ENCODE measurements at places on chromosomes 11 and 22.

DNA sequence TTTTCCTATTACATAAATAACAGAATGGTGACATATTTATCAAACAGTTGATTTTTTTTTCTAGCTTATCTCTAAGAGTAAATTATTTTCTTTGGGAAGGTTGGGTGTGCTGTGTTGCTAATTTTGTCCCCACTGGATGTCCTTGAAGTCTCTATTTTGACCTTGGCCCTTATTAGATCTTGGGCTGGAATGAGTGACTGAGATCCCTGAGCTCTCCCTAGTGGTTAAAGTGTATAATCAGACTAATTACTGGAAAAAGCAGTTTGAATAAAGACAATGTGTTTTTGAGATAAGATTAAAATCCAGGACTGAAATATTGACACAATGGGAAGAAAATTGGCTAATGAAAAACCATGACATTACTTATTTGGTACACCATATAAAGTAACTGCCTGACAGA, 56.1 kb downstream of the AASDHPPT start:
- DNase-seq = no peak

DNA sequence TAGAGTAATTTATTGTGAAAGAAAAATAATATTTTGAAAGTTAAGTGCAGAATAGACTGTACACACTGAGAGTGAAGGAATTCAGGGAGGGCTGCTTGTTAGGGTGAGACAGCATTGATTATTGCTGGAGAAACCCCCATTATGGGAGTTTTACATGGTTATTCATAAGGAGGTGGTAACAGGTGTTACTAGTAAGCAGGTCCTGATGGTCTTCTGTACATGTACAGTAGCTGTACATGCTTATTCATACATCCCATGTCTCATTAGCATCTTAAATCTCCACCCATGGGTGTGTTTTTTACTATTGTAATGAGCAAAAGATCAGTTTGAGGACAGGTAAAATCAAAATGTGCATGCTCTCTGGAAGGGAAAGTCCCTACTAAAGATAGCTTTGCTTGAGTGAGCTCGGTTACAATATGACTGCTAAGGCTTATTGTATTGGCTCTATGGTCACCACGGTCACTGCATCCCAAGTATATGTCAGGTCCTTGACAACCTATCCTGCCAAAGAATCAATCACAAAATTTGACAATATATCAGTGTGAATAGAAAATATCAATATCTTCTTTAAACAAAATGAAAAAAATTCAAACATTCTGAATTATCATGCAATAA, 6.2 kb downstream of the KDM4F start:
- no peak for DNase-seq

DNA sequence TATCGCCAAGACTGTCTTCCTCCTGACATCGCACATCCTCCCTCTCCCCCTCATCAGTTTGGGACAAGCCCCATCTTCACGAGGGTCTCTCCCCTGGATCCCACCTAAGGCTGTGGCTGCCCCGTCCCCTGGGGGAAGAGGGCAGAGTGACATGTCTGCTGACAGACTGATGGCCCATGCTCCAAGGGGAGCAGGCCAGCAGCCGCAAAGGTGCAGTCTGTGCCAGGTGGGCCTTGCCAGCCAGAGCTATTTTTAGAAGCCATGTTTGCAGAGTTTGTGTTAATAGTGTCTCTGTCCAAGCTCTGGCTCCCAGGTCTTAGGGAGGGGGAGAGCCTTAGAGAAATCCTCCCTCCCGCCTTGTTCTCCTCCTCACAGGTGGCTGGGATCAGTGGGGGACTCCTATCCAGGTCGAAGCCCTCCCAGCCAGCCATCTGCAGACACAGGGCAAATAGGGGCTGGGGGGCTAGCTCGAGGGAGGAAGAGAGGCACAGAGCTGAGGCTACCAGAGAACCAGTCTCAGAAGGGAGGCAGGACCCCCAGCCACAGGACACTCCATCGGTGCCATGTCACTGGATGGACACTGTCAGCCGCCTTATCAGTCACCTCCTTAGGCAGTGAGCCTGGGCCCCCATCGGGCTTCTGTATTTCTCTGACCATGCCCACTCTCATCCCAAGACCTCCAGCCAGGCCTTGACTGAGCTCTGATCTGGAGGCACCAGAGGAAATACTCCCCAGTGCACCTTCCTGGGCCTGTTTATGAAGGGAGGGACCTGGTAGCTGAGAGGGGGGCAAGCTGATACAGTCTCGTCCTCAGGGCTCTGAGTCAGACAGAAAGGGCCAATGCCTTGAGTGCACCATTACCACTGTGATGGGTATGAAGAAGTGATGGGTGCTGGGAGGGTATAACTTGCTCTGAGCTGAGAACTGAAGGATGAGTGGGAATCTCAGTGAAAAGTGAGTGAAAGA, 49.3 kb downstream of the CHRDL2 start:
- peak; percentile 78 for DNase-seq

DNA sequence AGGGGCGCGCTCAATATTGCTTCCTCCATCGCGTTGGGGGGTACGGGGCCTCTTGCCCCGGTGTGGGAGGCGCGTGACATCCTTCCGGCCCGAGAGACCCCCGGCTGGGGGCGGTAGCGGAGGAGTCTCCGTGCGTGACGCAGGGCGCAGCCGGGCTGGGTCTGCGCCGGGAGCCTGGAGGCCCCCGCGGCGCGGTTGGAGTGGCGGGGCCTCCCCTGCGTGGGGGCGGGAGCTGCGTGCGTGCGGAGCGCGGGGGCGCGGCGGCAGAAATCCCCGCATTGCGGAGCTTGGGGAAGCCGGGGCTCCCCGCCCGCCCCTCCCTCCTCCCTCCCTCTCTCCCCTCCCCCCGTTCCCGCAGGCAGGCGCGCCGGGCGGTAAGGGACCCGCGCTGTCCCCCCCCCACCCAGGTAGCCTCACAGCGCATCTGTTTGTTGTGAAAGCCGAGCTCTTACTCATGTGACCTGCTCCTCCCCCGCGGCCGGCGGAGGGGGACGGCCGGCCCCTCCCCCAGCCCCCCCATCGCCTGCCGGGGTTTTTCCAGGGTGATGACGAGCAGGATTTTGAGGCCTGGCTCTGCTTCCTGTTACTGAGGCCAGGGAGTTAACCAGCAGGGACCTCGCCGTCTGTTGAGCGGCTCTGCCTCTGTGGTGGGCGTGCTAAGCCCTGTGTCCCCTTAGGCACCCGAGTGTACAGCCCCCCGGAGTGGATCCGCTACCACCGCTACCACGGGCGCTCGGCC, 1.6 kb downstream of the PIM3 start:
- peak; percentile 91 for DNase-seq

- no peak for DNase-seq
Observed at GRCh38 chr11:67680696-67681470, 6.5 kb upstream of the ALDH3B2 start.

- DNase-seq = no peak
Observed at GRCh38 chr11:130370845-130371590, 56.3 kb upstream of the ZBTB44 start.

- DNase-seq = no peak
Observed at GRCh38 chr22:50174382-50175190, 4.1 kb downstream of the PANX2 start.

- DNase-seq = peak; percentile 25
Observed at GRCh38 chr22:49656291-49656851, 171.3 kb downstream of the BRD1 start.

- DNase-seq = no peak
Observed at GRCh38 chr11:71268706-71269321, 16.4 kb upstream of the SHANK2 start.

GRCh38 chr22:44523981-44524759, 26.1 kb upstream of the RTL6 start:
- DNase-seq = peak; percentile 47

DNA sequence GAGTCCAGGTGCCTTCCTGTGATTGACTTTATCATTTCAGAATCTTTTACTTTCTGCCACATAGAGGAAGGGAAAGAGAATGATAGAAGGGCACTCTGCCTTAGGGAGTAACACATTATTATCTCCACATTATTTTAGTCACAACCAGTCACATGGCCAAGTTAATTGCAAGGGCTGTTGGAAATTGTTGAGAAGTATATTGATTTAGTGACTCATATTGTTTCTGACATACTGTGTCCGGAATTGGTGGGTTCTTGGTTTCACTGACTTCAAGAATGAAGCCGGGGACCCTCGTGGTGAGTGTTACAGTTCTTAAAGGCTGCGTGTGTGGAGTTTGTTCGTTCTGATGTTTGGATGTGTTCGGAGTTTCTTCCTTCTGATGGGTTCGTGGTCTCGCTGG, 8.7 kb downstream of the OR51B4 start:
- DNase-seq = no peak

DNA sequence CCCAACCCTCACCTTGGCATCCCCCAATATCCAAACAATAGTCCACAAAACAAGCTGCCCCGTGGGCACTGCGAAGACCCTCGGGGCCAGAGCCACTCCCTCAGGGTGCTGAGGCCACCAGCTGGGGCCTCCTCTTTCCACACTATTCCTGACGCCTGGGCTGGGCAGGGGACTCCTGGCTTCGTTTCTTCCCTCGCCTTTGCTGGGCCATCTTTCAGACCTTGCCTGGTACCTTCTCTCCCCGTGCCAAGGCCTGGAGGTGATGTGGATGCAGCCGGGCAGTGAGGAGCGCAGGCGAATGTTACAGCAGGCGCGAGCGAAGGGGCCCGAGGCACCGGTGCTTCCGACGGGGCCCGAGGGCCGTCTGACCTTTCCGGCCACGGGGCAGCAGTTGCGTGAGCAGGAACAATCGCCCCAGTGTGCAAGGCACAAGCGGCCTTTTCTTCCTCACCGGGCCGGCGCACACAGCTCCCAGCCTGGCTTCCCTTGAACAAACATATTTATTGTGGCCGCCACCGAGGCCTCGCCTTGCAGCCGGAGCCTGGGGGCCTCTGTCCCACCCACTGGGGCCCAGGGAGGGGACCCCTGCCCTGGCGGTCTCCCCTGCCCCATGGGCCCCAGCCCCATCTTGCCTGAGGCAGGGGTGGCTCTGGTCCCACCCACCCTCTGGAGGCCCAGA, 32.6 kb upstream of the KCNQ1OT1 start:
- DNase-seq = no peak

- no peak for DNase-seq
Observed at GRCh38 chr22:20444325-20444724, 6.7 kb upstream of the SCARF2 start.

Measured in left ventricle myocardium superior (tissue), 1 donor.